T-helper 2 cell treated with Interferon-gamma antibody and Interleukin-4, amounts not matched to agents 5 μg/mL and 100 μg/mL, for 36 hours (primary cell): ENCODE measurements at places on chromosomes 13 and 19.

DNA sequence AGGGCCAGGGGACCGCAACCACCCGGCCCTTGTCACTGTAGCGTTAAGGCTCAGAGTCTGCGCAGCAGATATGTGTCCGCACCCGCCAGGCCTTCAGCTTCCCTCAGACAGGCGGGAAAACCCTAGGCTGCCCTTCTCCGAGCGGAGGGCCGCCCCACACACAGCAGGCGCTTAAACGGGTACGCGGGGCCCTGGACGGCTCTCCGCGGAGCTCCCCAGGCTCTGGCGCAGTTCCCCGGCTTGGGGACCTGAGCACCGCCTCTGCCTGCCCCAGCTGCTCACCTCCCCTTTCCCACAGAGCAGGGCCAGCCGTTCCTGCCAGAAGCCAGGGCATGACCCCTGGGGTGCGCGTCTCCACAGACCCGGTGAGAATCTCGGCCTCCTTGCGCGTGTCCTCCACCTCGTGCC lies 593 bp downstream of the ZNF135 start:
- no peak for DNase-seq

GRCh38 chr13:51955281-51955771 lies 55.9 kb downstream of the ATP7B start:
- DNase-seq: no peak

- no peak for DNase-seq
Measured at GRCh38 chr19:37999309-38000213, 92.6 kb downstream of the SIPA1L3 start.

DNA sequence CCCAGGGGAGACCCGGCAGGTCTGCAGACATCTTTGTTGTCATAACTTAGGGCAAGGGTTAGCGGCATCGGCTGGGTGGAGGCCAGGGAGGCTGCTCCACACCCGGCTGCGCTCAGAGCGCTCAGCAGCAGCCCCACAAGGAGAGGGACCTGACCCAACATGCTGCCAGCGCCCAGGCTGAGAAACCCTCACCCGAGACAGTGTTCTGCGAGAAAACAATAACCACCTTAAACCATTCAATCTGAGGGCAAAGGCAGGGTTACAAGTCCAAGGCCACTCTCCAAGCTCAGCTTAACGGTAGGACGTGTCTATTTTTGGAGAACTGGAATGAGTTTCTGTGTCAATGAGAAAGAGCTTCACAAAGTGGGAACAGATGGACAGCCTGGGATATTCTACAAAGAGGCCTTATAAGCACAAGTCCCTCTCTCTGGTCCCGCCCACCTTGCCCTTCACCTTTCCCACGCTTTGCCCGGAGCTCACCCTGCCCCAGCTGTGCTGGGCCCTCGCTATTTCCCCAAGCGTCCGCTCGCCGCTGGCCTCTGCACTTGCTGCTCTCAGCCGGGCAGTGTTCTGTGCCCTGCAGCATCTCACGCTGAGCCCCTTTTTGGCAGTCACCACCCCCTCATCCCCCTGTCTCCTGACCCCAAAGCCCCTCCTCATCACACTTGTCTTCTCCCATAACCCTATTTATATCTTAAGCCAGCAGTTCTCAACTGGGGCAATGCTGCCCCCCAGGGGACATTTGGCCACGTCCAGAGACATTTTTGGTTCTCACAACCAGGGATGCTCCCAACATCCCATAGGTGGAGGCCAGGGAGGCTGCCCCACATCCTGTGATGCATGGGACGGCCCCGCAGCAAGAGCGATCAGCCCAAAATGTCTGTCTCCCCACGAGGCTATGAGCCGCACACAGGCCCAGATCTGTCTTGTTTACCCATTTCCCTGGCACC lies 17.6 kb downstream of the PPP1R12C start:
- no peak for DNase-seq

DNA sequence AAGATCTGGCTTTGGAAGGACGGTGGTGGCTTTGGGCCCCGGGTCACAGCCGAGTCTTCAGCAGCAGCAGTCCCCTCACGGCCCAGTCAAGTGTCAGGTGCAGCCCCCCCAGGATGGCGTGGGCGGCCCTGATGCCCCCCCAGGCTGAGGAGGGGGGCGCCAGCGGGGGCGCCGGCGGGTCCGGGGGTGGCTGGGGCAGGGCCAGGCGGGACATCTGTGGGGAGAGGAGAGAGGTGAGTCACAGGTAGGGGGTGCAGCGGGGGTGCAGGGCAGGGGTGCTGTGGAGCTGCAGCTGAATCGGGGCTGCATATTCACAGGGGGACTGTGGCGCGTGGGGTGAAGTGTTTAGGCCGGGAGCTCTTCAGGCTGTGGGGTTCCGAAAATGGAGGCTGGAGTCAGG lies 2.9 kb upstream of the GARIN5B start:
- no peak for DNase-seq

DNA sequence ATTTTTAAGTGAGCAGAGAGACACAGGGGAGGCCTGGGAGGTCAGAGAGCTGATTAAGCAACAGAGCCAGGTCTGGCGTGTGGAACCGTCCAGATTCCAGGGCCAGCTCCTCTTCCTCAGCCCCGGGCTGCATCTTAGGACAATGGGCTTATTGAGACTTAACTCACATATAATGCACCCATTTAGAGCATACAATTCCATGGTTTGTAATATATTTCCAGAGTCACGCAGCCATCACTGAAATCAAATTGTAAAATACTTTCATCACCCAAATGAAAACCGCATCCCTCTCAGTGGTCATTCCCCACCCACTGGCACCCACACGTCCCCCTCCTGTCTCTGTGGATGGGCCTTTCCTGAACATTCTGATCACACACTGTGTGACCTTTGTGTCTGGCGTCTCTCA lies 2.1 kb upstream of the HMG20B start:
- DNase-seq: no peak
